AG04450 (cell line): ENCODE measurements at places on chromosomes 3 and 15.

DNA sequence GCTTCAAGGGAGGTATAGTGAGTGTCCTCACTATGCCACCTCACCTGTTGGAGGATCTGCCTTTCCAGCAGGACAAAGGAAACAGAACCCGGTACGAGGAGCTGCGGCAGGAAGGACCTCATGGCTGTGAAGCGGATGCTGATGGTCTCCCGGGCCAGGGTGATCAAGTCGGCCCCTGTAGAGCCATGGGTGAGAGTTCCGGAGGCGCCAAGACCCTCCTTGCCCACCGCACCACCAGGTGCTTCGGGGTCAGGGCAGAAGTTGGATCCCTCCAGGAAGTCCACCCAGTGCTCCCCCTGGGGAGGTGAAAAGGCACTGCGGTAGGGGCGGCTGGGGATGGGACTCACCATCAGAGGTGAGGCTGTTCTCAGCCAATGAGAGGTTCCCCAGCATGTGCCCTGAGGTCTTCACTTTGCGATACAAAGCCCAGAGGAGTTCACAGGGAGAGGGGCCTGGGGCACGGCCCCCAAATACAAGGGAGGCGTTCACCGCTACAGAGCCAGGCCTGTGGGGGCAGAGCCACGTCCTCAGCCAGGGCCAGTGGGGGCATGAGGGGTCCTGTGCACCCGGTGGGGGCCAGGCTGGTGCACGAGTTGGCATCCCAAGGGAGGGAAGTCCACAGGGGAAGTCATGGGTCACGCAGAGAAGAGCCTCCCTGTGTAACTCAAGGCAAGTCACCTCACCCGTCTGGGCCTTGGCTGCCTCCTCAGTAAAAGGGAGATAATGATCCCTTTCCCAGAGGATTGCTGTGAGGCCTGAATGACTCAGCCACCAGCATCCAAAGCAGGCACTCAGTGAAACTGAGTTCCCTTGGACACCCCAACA, 27.7 kb downstream of the C15orf39 start:
- no peak for DNase-seq

DNA sequence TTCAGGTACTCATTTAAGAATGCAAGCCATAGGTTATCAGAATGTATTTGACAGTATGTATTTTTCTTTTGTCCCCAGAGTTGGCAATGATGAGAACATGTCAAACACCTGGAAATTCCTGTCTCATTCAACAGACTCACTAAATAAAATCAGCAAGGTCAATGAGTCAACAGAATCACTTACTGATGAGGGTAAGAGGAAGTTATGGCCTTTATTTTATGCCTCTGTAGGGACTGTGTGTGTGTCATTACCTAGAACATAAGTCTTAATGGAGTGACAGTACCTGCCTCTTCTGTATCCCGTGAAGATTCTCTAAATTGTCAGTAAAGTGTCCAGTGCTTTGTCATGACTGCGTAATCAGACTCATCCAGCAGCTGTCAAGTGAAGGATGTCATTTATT, 77.5 kb downstream of the KLHL25 start:
- no peak for DNase-seq

DNA sequence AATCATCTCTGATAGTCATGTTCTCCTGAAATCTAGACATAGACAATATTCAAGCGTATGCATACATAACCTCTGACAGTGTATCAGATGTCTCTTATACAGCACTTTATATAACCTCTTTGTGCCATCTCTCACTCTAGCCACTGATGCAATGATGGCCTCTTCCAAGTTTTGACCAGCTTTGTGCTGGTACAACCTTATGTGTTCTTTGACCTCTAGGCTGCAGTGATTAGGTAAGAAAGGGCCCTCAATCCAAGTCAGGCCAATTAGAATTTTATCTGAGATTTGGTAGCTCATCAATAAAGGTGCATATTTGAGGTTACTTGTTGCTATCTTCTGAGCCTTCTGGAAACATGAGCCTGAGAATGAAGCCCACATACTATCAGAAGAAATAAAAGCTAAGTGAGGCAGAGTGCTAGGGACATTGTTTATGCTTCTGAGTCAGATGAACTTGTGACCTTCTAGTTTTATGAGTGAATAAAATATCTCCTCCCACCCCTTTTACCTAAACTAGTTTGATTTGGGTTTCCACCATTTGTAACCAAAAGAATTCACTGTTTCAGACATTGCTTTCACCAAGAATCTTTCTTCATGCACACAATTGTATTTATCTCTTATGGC, 283.2 kb upstream of the SUCLG2 start:
- no peak for DNase-seq

DNA sequence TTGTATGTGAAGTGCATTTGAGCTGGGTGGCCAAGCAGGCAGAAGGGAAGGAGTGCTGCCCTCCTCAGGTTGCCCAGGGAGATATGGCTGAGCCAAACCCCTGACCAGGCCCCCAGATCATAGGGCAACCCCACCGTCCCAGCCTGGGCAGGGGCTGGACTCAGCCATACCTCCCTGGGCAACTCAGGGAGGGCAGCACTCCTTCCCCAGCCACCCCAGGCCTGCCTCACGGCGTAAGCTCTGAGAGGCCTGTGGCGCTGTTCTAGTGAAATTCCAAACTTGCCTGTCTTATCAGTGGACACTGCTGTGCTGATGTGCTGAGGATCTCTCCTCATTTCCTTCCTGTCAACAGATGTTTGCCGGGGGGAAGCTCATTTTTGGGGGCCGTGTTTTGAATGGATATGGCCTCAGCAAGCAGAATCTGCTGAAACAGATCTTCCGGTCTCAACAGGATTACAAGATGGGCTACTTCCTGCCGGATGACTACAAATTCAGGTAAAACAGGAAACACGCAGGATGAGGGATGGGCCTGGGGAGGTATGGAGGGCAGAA, 57.6 kb upstream of the FGD5 start:
- no peak for DNase-seq

DNA sequence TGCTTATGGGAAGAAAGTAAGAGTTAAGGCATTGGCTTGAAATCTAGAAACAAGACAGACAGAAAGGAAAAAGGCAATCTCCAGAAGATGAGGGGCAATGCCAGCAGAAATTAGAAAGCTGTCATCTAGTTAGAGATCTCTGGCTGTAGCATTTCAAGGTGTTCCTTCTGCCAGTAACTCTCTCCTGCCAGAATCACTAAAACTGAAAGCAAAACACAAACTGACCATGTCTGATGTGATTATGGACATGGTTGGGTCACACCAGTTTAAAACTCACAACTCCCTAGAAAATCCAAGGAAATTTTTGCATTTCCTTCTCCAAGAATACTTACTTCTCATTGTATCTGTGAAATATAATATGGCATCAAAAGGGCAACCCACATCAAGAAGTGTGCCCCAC, 82.9 kb downstream of the LDHAL6B start:
- DNase-seq = no peak

GRCh38 chr3:190032923-190033322, 87.8 kb downstream of the P3H2 start:
- no peak for DNase-seq
